ENCODE measurements at places on chromosomes 5 and 9. TPM values are rescaled to one million over a fixed set of nuclear protein-coding genes. Genes with fewer than 3 reads are reported as not detected.

Gene ARID3C
- total RNA-seq: 0.08 TPM

Gene PPP3R2
- total RNA-seq: not detected

Gene CDKN2B-AS1
- total RNA-seq: 2.7 TPM

Gene NPR3
- 35.7 TPM for total RNA-seq

Gene PCDHB13
- total RNA-seq: 0.59 TPM

Gene EFCAB9
- not detected for total RNA-seq

Gene LCN15
- total RNA-seq: not detected

Gene FAM221B
- total RNA-seq: not detected

Gene C9
- total RNA-seq: 1.4 TPM

Gene INSL4
- not detected for total RNA-seq

Gene C9orf85
- 11.7 TPM for total RNA-seq

Gene CATSPER3
- not detected for total RNA-seq

Gene DRD1
- total RNA-seq: 0.70 TPM

Gene PROB1
- total RNA-seq: 0.38 TPM

Gene TPPP
- 0.38 TPM for total RNA-seq

Gene TMC1
- total RNA-seq: 0.68 TPM

Gene GPR150
- total RNA-seq: 0.45 TPM
